ENCODE measurements at places on chromosomes 7 and 10. TPM values are rescaled to one million over a fixed set of nuclear protein-coding genes. Genes with fewer than 3 reads are reported as not detected.

SEC31B gene
- 8.3 TPM for polyA plus RNA-seq

HOXA5 gene
- 1.2 TPM for polyA plus RNA-seq

C10orf67 gene
- 0.10 TPM for polyA plus RNA-seq

PDE6C gene
- polyA plus RNA-seq = not detected

DNA sequence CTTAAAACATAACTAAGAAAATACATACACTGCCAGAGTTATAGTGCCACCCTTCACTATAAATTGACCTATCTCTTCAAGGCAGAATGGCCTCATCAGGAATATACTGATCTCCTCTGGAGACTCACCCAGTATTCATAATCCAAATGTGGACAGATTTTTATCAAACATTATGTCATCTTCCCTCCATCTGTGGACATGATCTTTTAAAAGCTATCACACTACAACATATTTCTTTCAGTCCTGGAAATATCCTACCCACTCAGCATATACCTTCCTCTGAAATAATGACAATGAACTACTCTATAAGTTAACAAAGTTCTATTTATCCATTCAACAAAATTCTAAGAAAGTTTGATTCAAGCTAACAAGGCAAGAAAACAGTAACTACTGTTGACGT lies 3.2 kb downstream of the ZNF800 start:
- no peak for DNase-seq

DNA sequence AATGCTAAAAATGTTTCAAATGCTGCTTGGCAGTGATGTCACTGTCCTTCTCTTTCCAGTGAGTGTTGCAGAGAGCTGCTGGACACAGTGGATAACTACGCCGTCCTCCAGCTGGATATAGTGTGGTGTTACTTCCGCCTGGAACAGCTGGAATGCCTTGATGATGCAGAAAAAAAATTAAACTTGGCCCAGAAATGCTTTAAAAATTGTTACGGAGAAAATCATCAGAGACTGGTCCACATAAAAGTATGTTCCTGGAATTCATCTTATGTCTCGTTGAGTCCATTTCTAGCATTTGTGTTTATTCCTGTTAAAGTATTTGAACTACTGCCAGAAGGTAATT lies 25.2 kb downstream of the NUB1 start:
- peak; percentile 70 for DNase-seq

DNA sequence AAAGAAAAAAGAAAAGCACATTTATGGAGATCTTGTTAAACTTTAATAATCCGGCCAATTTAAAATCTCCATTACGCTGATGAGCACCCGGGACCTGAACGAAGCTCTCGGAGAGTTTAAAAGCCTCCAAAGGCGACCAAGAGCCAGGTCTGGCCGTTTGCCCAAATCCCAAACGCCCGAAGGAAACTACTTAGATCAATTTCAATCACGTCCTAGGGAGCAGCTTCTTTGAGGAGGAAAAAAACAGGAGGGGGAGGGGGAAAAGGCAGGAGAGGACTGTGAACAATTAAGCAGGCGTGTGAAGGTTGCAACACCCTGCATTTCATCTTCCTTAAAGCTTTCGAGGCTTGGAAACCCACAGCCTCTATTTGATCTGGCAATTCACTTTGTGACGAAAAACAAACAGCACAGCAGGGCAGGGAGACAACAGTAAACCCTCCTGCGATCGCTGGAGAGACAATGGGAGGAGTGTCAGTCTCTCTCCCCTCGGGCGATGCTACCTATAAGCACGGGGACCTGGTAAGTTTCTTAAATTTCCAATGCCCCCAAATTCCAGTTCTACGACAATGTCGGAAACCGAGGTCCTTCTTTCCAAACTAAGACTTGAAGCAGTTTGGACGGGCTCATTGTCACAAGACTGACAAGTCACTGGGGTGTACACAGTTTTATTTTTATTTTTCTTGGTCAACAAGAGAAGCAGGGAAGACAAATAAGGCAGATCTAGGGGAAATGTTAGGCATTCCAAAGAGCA lies 1.2 kb downstream of the KLF6 start:
- DNase-seq = no peak

DNA sequence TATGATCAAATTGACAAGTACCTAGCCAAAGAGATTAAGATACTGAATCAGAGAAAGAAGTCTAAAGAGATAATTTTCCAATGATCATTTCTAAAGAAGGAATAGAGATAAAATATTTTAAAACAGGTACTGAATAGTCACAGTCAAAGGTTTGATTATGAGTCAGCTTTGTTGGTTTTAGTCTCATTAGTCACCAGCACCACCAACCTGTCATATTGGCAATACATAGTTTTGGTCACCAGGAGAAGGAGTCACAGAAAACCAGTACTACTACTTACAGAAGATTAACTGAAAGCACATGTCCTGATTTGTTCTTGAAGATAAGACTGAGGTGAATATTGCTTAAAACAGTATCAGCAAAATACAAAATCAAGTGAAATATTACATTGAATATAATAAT lies 34.6 kb downstream of the ZEB1 start:
- peak; percentile 36 for DNase-seq

GRCh38 chr10:125983161-125983560 lies 86.8 kb downstream of the FANK1 start:
- no peak for DNase-seq

GRCh38 chr7:99485094-99485493 lies 12.4 kb downstream of the ZNF789 start:
- DNase-seq = no peak

- no peak for DNase-seq
These were observed 47.3 kb downstream of the FRMPD2 start for GRCh38 chr10:48227213-48227612.

DNA sequence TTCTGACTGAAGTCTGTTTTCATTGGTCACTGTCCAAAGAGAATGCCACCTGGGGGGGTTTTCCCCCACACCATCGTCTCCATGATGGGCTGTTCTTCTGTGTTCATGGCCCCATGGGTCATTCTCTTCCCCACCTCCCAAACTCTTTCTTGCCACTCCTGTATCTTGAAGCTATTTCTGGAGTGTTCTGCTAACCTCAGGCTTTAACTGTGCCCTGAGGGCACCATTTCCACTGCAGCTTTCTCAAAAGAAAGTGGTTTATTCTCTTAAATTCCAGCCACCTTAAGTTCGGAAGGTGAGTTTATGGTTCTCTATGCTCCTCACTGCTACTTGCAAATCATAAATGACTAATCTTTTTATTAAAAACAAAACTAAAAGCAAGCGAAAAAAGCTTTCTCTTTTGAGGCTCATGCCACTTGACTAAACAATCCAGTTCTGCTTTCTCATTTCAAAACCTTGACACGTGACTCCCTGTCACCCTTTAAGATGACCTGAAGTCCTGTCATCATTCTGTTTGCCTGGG lies 7.4 kb upstream of the APBB1IP start:
- peak; percentile 48 for DNase-seq

All from BJ (cell line).